ENCODE measurements at places on chromosomes 5 and 9.

GRCh38 chr5:100841358-100842076 lies 61.6 kb downstream of the ST8SIA4 start:
- DNase-seq = peak; percentile 18

DNA sequence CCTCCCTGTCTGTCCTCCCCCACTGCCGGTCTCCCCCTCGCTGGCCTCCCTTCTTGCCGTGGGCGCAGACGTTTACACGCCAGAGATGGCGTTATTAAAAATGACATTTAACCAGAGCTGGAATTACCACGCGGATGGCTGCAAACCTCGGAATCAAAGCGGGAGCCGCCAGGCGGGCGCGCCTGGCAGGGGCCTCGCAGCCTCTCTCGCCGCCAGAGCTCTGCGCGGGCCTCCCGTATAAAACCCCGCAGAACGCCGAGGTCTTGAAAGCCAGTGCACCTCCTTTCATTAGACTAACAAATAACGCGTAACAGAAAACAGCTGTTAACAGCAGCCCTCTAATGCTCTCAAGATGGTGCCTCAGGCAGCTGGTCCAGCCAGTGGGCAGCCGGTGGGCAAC lies 10.2 kb downstream of the PRRX2 start:
- DNase-seq = peak; percentile 21

DNA sequence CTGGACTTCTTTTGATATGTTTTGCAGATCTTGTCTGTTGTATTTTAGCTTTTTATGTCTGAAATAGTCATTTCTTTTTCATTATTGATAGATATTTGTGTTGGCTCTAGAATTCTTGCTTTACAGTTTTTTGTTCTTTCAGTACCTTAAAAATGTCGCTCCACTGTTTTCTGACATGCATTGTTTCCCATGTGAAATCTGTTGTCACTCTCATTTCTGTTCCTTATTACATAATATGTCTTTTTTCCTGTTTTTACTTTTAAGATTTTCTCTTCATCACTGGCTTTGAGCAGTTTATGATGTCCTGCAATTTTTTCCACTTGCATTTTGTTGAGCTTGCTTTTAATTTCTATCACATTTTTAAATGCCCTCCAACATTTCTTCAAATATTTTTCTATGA lies 270.4 kb upstream of the TARS1 start:
- no peak for DNase-seq

DNA sequence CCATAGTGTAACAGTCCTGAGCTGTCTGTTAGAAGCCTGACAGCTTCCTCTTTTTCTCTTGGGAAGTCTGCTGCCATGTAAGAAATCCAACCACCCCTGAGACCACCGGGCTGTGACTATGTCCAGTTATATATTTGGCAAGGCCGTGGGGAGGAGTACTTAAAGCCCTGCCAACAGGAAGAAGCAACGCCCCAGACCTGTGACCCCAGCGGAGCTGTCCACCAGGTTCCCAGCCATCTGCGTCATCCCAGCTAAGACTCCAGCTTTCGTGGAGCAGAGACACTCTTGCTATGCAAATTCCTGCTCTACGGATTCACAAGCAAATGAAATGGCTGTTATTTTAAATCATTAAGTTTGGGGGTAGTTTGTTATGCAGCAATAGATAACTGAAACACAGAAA lies 417.3 kb downstream of the TLE4 start:
- no peak for DNase-seq

- DNase-seq = peak; percentile 46
These were observed 35.6 kb downstream of the PTCD2 start for GRCh38 chr5:72355706-72356299.

- DNase-seq = peak; percentile 73
These were observed 83.5 kb upstream of the MINAR2 start for GRCh38 chr5:129664336-129664937.

DNA sequence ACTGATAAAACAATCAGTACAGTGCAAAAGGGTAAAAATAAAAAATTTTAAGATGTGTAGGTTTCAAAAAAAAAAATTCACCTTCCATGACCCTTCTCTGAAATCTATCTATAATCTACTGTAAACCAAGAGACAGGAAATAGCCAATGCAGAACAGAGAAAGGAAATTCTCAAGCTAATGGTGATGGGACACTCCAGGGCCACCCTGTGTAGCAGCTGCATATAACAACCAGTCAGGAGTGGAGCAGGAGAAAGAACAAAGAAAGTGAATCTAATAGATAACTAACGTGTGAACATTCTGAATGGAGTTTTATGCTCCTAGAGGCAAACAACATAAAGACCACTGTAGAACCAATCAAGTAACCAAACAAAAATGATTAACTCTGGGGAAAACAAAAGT lies 16.6 kb downstream of the SPTLC1 start:
- no peak for DNase-seq

DNA sequence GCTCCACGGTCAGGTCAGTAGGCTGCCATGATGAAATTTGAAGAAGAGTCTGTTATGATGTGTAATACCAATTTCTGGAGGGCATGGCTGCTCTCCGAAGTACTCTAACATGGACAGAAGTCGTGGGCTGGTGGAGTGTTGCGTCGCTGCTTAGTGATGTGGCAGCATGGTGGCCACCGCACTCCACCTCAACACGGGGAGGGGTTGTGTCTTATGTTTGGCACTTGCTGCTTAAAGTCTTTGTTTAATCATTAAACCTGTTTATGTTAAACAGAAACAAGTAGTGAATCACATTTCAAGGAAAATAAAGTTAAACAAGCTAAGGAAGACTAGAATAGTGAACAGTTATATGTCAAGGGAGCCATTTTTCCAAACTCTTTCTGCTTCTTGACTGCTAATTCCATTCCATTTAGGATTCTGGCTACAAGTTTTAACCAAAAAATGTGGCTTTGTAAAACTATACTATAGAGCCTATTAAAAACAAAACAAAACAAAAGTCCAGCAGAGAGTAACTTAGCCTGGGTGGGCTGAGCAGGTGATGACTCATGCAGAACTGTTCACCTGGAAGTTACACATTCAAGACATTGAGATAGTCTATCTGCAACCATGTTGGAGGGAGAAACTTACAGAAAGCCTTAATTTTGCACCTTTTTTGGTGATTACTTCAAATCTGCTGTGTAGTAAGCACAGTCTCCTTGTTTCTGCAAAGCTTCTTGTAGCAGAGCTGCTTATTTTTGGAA lies 9.5 kb downstream of the HABP4 start:
- DNase-seq = no peak

GRCh38 chr5:1520791-1521453 lies 2.8 kb downstream of the LPCAT1 start:
- DNase-seq = no peak

DNA sequence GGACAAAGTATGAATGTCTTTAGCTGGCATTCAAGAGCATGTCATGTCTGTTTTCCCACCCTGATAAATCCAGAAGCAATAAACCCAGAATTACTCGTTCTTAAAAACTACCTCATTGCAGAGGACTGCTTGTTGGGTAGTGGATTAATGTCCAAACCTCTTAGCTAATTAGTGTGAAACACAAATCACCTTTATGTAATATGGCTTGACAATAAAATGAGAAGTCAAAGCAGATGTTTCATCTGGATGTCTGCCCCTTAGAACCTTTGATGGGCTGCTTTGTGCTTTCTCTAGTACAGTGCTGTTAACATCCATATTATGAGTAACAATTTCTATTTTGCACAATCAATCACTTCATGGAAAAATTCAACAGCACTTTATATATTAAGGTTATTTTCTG lies 149.1 kb upstream of the TUT7 start:
- DNase-seq = no peak

DNA sequence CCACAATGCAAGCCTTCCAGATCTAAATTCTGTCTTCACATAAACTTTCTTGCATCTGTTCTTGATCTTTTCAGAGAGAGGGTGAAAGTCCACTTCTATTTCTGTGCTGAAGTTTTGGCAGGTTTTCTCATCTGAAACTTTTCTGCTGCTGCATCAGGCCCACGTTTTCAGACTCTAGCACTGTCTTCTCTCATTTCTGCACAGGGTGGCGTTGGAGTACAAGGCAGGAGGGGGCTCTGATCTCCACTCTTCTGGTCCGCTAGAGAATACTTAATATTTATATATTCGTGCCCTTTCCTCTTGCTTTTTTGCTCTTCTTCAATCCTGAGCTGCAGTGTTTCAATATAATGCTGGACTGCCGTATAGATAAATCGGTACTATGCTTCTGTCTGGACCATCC lies 204.0 kb upstream of the PRDM9 start:
- no peak for DNase-seq

DNA sequence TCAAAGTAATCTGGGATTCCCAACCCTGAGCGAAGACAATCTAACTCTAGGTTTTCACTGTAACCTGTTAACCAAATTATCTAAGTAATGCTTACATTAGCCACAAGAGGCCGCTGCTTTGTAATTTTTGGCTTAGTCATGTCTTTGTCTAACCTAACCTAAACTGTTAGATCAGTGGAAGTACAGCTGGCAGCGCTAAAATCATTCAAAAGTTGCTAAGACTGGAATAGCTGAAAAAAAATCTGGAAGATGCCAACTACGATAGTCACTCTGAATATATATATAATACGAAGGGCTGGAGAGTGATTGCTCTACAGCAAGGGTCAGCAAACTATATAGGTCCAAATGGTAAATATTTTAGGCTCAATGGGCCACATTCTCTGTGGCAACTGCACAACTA lies 60.2 kb downstream of the FBXO38 start:
- DNase-seq = peak; percentile 84

- DNase-seq = no peak
These were observed 104.8 kb upstream of the SREK1 start for GRCh38 chr5:66039296-66039695.

DNA sequence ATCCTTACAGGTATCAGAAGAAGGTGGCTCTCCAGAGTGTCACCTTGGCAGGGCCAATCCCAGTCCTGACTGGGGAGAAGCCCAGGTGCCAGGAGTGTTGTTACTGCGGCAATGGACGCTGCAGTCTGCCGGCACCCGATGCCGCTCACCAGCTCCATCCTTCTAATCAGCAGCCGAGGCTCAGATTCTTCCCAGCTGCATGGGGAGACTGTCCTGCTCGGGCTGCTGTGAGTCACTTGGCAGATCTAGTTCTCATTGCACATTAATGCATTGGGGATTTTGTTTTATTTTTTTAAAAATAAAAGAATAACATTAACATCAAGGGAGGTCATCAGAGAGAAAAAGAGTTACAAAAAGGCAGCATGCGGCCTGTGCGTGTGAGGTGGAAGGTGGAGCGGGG lies 115.8 kb downstream of the MTX3 start:
- no peak for DNase-seq

DNA sequence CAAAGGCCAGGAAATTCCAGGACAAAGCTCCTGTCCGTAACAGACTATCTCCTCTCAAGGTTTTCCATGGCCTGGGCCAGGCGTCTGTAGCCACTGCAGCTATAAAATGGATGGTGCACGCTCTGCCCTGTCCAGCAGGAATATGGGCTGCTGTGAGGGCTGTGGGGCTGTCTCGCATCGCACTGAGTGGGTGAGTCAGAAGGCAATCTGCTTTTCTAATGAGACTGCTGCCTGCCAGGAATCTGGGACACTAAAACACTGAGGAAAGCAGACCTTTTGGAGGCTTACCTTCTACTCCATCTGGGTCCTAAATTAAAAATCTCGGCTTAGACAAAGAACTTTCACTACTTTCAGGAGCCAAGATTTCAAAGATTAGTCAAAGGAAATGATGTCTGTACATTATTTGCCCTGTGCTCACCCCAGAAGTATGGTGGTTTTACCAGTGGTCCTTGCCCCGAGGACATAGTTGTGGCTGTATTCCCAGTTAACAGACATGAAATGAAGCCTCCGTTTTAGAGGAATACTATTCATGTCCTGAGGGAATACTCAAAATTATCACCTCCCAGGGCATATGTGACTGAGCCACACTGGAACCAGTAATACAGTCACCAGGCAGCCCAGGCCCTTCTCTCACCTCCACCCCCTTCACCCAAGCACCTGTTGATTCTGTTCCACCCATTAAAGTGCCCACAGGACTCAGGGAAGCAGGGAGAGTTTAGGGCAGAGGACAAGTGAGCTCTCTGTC lies 56.4 kb downstream of the PFDN1 start:
- peak; percentile 80 for DNase-seq

- no peak for DNase-seq
These were observed 58.3 kb downstream of the FAM81B start for GRCh38 chr5:95449460-95449859.

- DNase-seq = peak; percentile 48
These were observed 11.2 kb upstream of the TRIO start for GRCh38 chr5:14131855-14132503.

Data from choroid plexus epithelial cell (primary cell).